Left renal pelvis (tissue), 4 donors: ENCODE measurements at places on chromosomes 6 and 20. TPM values are rescaled to one million over a fixed set of nuclear protein-coding genes. Genes with fewer than 3 reads are reported as not detected.

The GTF2H4 gene
- polyA plus RNA-seq, result 51.2 TPM

The RSPO3 gene
- 18.9 TPM for polyA plus RNA-seq

The RHAG gene
- 0.80 TPM for polyA plus RNA-seq

The PRDM13 gene
- polyA plus RNA-seq, result not detected

The SMPD2 gene
- polyA plus RNA-seq, result 17.2 TPM

The GPR6 gene
- not detected for polyA plus RNA-seq

The MYLK4 gene
- polyA plus RNA-seq, result 1.2 TPM

The KIF13A gene
- polyA plus RNA-seq, result 40.0 TPM

The HRH3 gene
- not detected for polyA plus RNA-seq

The SUMO4 gene
- 0.90 TPM for polyA plus RNA-seq

The PRL gene
- polyA plus RNA-seq, result not detected

The RSPO4 gene
- polyA plus RNA-seq, result 0.30 TPM

The NT5E gene
- polyA plus RNA-seq, result 4.0 TPM

The KCNK17 gene
- polyA plus RNA-seq, result 0.08 TPM

The PPP1R3G gene
- 2.4 TPM for polyA plus RNA-seq

The LGSN gene
- 0.26 TPM for polyA plus RNA-seq

The TRIM31 gene
- polyA plus RNA-seq, result not detected

The CGA gene
- 0.56 TPM for polyA plus RNA-seq

The RAB44 gene
- not detected for polyA plus RNA-seq

The CBLN4 gene
- 3.5 TPM for polyA plus RNA-seq

The UQCC2 gene
- polyA plus RNA-seq, result 51.7 TPM

The RSPH4A gene
- 2.8 TPM for polyA plus RNA-seq

The ARFGEF3 gene
- polyA plus RNA-seq, result 5.7 TPM

The CLPSL1 gene
- polyA plus RNA-seq, result not detected

The PERP gene
- polyA plus RNA-seq, result 20.5 TPM

The ARHGAP40 gene
- 3.7 TPM for polyA plus RNA-seq

The TCP11 gene
- polyA plus RNA-seq, result 1.2 TPM

The TREML2 gene
- polyA plus RNA-seq, result 0.14 TPM

The GPX5 gene
- polyA plus RNA-seq, result not detected

The PTGIS gene
- polyA plus RNA-seq, result 134 TPM

The RGL2 gene
- polyA plus RNA-seq, result 96.7 TPM

The RIPPLY2 gene
- not detected for polyA plus RNA-seq

The GABRR1 gene
- 2.0 TPM for polyA plus RNA-seq
